H9 (cell line): ENCODE measurements at places on chromosomes 1 and 21. TPM values are rescaled to one million over a fixed set of nuclear protein-coding genes. Genes with fewer than 3 reads are reported as not detected.
A peak's percentile ranks its signal among the peaks of the same experiment; 100 is the strongest.

DNA sequence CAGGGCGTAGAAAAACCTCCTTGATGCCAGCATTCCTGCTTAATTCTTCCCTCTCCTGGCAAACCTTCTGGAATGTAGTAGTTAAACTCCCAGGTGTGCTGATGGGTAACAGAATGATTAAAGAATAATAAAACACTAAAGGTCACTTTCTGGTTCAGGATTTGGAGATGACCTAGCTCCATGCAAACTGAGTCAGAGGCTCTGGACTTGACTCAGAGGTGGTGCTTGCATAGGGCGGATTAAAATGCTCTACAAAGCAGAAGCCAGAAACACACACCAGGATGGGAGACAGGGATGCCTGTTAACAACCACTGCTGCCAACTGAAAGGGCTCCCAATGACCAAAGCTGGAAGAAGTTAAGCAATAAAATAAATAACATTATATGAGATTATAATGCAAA, 41.5 kb downstream of the KRTAP19-8 start:
- H3K4me1 ChIP-seq: no peaks in the 10 kb centered on the region
- H3K36me3 ChIP-seq: no peaks in the 10 kb centered on the region
- H3K27ac ChIP-seq: no peak overlapping the region
- H3K4me3 ChIP-seq: no peak overlapping the region

The KRTAP6-3 gene
- not detected in 2 replicates for total RNA-seq

DNA sequence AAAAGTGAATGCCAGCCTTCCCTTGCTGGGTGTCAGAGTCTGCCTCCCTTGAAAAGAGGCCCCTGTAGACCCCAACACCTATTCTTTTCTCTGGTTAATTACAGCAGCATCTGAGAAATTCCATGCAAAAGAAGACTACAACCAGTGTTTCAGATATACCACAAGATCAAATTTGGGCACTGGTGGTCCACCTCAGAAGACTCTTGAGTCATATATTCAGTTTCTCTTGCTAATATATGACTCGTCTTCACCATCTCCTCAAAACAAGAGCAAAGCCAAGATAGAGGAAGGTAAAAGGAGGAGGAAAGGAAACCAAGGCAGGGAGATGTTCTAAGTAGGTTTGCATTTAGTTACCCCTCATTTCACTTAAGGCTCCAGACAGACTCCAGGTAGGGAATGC, 259.9 kb downstream of the ZNF648 start:
- H3K36me3 ChIP-seq: no peaks in the 10 kb centered on the region
- no peaks in the 10 kb centered on the region for H3K27me3 ChIP-seq
- no peaks in the 10 kb centered on the region for H3K4me1 ChIP-seq
- H3K27ac ChIP-seq: no peak overlapping the region

GRCh38 chr1:184272175-184272866, 114.5 kb upstream of the C1orf21 start:
- no peaks in the 10 kb centered on the region; the same call in 2 of the 3 replicates for H3K36me3 ChIP-seq
- peaks cover 4% of the 10 kb centered on the region for H3K4me1 ChIP-seq
- no peak for DNase-seq
- no peak overlapping the region for H3K27ac ChIP-seq
- H3K4me3 ChIP-seq: no peak overlapping the region
- no peaks in the 10 kb centered on the region for H3K27me3 ChIP-seq

DNA sequence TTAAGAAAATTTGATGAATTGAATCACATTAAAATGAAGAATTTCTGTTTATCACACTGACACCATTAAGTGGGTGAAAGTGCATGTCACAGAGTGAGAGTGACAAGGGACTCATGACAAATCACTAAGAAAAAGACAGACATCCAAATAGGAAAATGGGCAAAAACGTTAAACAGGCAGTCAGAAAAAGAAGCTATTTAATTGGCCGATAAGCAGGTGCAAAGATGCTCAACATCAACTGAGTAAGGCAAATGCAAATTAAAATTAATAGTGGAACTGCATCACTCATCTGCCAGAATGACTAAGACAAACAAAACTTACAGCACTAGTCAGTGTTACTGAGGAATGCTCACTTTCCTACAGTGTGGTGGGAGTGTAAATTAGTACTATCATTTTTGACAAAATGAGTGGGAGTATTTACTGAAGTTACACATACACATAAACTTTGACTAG, 39.2 kb upstream of the RUNX1 start:
- DNase-seq: no peak
- no peak overlapping the region for H3K4me3 ChIP-seq
- no peak overlapping the region for H3K27ac ChIP-seq

The OPRD1 gene
- total RNA-seq: 1.8 and 2.5 TPM in 2 replicates

The ROR1 gene
- total RNA-seq: 75.9 and 76.4 TPM in 2 replicates

GRCh38 chr21:42764883-42765282, 111.5 kb downstream of the PDE9A start:
- no peak overlapping the region for H3K4me3 ChIP-seq
- peaks cover 48% of the 10 kb centered on the region for H3K36me3 ChIP-seq
- no peak for DNase-seq
- H3K27ac ChIP-seq: no peak overlapping the region
- H3K27me3 ChIP-seq: no peaks in the 10 kb centered on the region

The RHD gene
- total RNA-seq: 1.3 and 1.6 TPM in 2 replicates

- H3K4me1 ChIP-seq: peaks cover 2% of the 10 kb centered on the region; the same call in 1 of the 2 replicates
- no peak overlapping the region for H3K4me3 ChIP-seq
- peaks cover 10% of the 10 kb centered on the region; the same call in 1 of the 2 replicates for H3K36me3 ChIP-seq
- DNase-seq: no peak
- peak overlapping the region; percentile 29 for H3K27ac ChIP-seq
Measured at GRCh38 chr21:26925636-26926035, 41.3 kb downstream of the ADAMTS5 start.

DNA sequence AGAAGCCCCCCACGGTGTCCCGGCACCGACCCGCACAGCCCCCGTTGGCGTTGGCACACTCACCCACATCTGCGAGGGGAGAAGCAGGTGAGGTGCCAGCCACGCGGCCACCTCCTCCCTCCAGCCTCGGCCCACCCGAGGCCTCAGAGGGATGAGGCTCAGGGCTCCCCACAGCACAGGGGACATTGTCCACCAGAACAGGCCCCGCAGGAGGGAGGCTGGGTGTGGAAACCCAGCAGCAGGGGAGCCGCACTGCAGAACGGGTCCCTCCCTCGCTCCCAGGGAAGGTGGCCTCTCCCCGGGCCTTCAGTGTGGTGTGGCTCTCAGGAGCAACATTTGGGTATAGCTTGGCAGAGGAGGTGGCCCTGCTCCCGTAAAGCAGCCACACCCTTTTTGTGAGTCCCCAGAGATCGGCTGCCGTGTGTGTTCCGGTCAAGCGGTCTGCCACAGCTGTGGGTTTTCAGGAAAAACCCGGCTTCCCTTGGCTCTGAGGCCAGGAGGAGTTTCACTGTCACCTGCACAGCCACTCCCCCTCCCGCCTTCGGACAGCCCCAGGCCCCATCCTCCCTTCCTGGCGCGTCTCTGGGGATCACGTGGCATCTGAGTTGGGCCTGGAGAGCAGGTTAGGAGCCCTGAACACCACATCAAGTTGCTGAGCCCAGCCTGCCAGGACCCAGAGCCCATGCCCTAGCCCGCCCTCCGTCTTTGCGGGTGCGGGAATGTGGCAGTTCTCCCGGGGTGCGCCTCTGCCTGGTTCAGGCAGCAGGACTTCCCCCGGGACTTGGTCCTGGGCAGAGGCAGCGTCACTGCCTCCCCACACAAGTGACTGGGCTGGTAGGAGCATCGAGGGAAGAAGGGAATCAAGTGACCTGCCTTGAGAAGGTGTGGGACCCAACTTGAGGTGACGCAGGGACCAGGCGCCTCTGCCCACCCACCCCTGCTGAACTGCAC, 64.0 kb downstream of the MEGF6 start:
- no peak overlapping the region for H3K4me3 ChIP-seq
- H3K27me3 ChIP-seq: no peaks in the 10 kb centered on the region
- no peaks in the 10 kb centered on the region for H3K36me3 ChIP-seq
- H3K4me1 ChIP-seq: no peaks in the 10 kb centered on the region; the same call in 1 of the 2 replicates

GRCh38 chr1:87834941-87835340, 506.3 kb downstream of the LMO4 start:
- DNase-seq: no peak
- H3K4me1 ChIP-seq: no peaks in the 10 kb centered on the region
- H3K36me3 ChIP-seq: no peaks in the 10 kb centered on the region

The DNAI4 gene
- total RNA-seq: 0.81 and 1.4 TPM in 2 replicates

The FCRL1 gene
- total RNA-seq: not detected in 2 replicates

GRCh38 chr1:17874231-17874630, 119.1 kb downstream of the ACTL8 start:
- no peak overlapping the region for H3K27ac ChIP-seq
- H3K4me1 ChIP-seq: no peaks in the 10 kb centered on the region
- H3K4me3 ChIP-seq: no peak overlapping the region
- no peaks in the 10 kb centered on the region for H3K27me3 ChIP-seq
- no peak for DNase-seq

DNA sequence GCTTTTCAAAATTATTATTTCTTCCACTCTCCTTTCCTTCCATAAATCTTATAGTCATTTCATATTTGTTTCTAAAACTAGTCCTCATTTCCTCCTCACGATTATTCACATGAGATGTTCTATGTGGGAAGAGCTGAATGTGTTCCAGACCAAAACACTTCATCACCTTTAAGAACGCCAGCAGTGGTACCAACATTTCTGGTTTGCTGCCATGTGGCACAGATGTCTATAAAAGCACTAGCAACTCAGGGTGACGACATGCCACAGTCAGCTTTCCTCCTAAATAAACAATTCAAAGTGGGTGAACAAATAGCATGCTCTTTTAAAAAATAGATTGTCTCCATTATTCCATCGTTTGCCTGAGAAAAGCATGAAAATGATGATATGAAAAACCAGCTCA, 1217.8 kb upstream of the ADGRL2 start:
- no peak overlapping the region for H3K27ac ChIP-seq
- H3K4me3 ChIP-seq: no peak overlapping the region
- DNase-seq: no peak
- no peaks in the 10 kb centered on the region for H3K4me1 ChIP-seq

GRCh38 chr1:206537141-206537540, 29.8 kb downstream of the RASSF5 start:
- no peak overlapping the region for H3K27ac ChIP-seq
- no peak for DNase-seq
- H3K4me3 ChIP-seq: no peak overlapping the region
- H3K27me3 ChIP-seq: no peaks in the 10 kb centered on the region
- no peaks in the 10 kb centered on the region for H3K4me1 ChIP-seq

DNA sequence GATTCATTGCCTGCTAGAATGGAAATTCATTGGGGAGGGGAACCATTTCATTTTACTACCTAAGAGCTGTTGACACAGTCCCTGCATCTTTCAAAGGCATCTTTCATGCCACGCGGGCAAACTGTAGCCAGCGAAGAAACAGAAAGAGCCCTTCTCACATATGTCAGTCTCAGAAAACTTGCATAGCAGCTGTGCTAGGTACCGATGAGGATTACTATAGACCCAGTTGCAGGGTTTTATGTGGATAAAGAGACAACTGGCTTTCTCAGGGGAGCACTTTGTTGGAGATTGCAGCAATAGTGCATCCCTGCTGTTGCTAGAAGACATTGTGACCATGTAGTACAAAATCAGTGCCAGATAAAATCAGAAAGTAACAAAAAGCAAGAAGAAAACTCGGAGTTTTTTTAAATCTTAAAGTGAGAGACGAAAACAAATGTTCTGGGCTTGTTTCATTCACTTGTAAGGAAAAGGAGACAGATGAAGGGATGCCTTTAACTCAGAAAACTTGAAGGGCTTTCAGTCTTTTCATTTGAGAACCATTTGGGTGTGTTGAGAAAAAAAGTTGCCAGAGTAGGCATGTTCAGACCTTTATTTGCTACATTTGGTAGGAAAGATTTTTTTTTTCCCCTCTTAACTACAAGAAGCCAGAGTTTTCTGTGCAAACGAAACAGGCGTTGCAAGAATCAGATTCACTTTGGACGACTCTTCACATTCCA, 804.1 kb downstream of the USP25 start:
- no peak overlapping the region for H3K4me3 ChIP-seq
- peaks cover 5% of the 10 kb centered on the region; the same call in 2 of the 3 replicates for H3K36me3 ChIP-seq
- H3K4me1 ChIP-seq: no peaks in the 10 kb centered on the region
- no peak overlapping the region for H3K27ac ChIP-seq

DNA sequence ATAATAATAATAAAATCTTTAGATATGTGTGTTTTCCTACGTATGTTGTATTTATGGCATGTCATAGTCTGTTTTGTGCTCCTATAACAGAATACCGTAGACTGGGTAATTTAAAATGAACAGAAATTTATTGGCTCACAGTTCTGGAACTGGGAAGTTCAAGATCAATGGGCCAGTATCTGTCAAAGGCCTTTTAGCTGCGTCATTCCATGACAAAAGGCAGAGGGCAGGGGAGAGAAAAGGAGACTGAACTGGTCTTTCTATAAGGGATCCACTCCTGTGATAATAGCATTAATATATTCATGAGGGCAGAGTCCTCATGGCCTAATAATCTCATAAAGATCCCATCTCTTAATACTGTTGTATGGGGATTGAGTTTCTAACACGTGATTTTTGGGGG, 7.1 kb upstream of the SFT2D2 start:
- H3K27ac ChIP-seq: no peak overlapping the region
- H3K4me1 ChIP-seq: no peaks in the 10 kb centered on the region; the same call in 1 of the 2 replicates
- no peak overlapping the region for H3K4me3 ChIP-seq
- H3K36me3 ChIP-seq: peaks cover 4% of the 10 kb centered on the region; the same call in 1 of the 2 replicates

The SPRR2B gene
- not detected in 2 replicates for total RNA-seq

The CHIT1 gene
- total RNA-seq: not detected in 2 replicates
